AG09309 (cell line): ENCODE measurements at places on chromosomes 6 and 20.

DNA sequence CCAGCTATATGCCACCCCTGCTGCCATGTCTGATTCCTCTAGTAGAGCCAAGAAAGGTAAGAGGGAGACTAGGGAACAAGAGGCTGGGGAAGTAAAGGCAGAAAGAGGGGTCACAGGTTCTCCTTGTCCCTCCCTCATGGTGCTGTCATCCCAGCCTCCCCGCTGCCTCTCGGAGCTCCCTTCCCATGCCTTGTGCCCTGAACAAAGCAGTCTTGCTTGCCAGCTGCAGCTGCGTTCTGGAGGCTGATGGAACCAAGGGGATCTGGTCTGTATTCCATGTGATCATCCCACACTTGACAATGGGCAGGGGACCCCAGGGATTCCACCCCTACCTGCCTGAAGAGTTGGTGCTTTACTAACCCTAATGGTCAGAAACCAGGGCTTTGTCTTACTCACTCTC is 61.4 kb downstream of the DAAM2 start:
- no peak for DNase-seq

DNA sequence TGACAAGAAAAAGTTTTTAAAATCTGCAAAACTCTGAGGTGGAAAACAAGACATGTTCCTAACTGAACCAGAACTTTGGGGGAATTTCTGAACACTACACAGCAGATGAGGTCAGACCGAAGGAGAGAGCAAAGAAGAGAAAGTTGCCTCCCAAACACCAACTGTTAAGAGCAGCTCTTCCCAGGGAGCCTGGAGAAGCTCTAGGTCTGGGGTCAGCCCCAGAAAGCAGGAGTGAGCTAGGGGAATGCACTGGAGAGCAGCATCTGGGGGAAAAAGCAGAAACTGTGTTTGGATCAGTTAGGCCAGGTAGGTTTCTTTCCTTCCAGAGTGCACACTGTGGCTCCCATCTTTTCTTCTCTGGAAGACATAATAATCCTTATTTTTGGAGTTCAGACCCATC is 41.3 kb downstream of the FKBP5 start:
- DNase-seq = no peak

DNA sequence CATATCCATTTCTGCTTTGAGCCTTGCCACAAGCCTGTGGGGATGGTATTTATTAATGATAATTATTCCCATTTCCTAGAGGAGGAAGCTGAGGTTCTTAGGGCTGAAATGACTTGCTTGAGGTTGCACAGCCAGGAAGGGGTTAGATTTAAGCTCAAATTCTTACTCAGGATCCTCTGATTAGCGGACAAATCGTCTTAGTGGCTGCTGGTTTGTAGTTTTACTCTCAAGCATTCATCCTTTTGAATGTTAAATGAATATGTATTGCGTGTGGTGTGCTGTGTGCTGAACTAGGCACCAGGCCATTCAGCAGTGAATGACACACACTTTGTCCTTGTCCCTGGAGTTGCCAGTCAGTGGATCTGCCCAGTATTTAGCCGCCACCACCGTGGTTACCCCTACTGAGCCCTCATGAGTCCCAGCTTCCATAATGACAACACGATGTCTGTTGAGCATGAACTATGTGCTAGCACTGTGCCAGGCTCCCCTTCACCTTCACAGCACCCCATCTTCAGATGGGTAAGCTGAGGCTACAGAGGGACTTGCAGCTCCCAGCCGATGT is 10.0 kb downstream of the PACSIN1 start:
- DNase-seq = no peak

DNA sequence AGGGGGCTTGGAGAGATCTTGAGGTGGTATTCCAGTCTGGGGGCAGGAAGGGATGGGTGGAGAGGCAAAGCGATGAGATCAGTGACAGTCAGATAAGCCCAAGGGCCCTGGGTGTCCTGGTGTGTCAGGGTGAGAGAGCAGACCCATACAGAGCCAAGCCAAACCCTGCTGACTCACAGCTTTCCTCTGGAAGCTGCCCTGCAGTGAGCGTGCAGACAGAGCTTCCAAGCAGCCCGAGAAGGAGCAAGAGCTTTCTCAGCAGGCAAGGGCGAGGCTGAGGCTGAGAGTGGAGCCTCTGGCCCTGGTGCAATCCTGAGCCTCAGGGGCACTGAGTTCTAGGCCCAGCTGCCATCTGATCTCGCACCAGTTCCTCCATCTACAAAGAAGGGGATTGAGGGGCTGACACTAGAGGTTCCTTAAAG is 91.1 kb upstream of the HIVEP1 start:
- DNase-seq = peak; percentile 82

DNA sequence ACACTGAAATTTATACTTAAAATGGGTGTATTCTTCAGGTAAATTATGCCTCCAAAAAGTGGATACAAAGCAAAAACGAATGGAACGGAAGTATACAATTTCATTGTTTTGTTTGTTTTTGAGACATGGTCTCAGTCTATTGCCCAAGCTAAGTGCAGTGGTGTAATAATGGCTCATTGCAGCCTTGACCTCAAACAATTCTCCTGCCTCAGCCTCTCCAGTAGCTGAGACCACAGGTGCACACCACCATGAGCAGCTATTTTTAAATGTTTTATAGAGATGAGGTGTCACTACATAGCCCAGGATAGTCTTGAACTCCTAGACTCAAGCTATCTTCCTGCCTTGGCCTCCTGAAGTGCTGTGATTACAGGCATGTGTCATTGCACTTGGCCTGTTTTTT is 122.2 kb downstream of the MAN1A1 start:
- DNase-seq = no peak

DNA sequence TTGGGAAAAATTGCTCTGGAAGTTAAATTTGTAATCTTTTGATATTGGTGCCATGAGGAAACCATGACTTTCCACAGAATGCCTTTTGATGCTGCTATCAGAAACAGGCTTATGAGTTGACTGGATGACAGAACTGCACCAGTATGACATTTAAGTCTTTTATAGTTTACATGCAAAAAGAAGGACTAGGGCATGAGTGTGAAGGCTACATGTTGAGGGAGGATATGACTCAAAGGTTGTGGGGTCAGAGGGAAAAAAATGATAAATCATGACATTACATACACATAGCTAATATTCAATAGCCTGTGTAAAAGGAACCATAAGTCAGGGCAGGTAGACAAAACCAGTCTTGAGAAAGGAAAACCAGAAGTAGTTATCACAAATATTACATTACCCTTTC is 182.2 kb downstream of the COL12A1 start:
- no peak for DNase-seq

GRCh38 chr6:158039571-158040050 is 57.9 kb downstream of the SYNJ2 start:
- no peak for DNase-seq

DNA sequence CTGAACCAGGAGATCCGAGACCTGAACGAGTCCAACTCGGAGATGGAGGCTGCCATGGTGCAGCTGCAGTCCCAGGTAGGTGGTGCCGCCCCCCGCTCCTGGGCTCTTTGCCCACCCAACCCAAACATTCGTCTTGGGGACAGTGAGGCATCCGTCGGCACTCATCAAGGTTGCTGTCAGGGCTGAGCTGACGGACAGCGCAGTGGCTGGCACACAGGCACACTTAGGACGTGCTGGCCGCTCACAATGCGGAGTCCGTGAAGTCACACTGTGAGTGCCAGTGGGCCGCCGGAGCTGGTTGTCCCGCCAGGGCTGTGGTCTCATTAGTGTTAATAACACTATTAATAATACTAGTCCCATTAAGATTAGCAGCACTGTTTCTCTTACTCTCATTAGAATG is 18.2 kb upstream of the PCMTD2 start:
- DNase-seq = no peak

DNA sequence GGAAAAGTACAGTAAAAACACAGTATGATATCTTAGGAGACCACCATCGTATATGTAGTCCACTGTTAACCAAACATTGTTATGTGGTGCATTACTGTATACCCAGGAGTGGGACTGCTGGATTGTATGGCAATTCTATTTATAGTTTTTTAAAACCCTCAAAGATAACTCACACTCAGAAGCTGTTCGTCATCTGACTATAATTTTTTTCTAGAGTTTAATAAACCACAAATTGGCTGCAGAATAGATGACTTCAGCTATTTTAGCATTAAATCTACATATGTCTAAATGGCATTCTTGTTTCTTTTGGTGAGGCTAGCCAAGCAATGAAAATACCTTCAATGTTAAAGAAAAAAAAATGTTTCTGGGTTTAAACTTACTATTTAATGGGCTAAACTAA is 134.2 kb upstream of the BMP5 start:
- DNase-seq = no peak

DNA sequence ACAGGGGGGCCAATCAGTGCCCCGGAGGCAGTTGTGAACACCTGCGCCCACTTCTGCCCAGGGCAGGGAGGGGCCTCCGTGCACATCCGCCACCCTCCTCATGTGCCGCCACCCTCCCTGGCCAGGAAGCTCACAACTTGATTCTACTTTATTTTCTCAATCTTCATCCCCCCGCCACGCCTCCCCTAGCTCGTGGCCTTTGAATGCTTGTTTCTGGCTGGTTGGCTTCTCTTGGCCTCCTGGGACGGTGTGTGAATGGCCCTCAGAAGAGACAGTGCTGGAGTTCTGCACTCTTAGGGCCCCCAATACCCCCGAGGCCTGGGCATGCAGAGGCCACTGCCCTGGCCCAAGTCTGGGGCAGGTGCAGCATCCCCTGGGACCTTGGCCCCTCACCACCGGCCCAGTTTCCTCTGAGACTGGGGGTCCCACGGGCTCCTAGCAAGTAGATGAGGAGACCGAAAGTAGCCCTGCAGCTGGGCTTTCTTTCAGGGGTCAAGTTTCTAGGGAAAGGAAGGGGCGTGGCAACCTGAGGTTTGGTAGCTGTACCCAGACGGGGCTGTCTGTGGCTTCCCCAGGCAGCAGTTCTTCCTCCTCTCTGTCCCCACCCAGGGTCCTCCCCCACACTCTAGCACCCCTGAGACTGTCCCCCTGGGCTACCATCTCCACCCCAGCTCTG is 1.3 kb downstream of the RGS19 start:
- no peak for DNase-seq

DNA sequence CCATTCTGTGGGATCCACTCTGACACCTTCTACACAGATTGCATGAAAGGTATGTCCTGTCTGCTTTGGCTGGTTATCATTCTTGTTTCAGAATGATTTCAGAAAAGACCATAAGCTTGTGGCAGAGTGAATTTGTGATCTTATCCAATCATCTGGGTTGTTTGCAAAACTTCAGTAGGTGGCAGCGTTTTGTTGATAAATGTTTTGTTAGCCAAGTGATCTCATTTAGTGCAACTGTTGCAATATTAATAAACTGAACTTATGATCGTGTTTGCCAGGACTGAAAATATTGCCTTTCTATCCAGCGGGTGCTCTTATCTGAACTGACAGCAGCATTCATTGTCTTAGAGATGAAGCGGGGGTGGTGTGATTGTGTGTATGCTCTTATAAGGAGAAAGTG is 613.2 kb upstream of the NOX3 start:
- no peak for DNase-seq

DNA sequence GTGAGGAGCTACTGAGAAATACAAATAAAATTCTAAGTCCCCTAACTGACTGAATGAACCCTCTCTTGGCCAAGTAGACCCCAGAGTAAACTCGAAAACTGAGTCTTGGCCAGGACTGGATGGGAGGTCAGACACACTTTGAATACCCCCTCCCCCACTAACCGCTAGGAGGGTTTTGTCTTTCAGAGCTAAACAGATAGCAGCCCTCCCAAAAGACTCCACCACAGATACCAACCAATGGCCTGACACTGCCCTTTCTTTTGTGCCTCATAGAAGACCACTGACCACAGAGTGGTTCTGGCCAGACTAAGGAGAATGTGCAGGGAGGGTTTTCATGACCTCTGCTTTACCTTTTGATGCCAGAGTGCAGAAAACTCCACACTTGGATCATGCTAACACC is 42.1 kb downstream of the SPACA1 start:
- no peak for DNase-seq

DNA sequence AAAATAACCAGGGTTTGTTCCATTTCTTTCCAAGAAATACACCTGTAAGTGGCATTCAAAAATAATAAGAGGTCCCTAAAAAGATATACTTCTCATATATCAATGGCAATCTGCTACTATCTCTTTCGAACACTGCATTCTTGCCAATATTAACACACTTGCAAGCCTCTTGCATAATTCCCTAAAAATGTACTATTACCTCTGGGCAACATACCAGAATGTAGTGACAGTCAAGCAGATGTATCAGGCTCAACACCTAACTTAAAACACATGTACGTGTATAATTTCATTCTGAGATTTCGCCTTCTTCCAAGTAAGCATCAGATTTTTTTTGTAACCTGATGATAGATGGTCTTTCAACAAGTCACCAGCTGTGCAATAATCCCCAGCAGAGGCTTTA is 3.4 kb downstream of the CBLN4 start:
- no peak for DNase-seq

GRCh38 chr6:167120583-167120903 is 2.4 kb upstream of the CCR6 start:
- no peak for DNase-seq

GRCh38 chr20:51955756-51956155 is 153.4 kb upstream of the SALL4 start:
- DNase-seq = no peak

- DNase-seq = peak; percentile 21
Measured at GRCh38 chr20:561437-562231, 18.0 kb upstream of the CSNK2A1 start.

GRCh38 chr6:43115365-43115764 is 39.3 kb downstream of the PTK7 start:
- no peak for DNase-seq

GRCh38 chr6:150420926-150421325 is 52.1 kb downstream of the IYD start:
- DNase-seq = no peak

DNA sequence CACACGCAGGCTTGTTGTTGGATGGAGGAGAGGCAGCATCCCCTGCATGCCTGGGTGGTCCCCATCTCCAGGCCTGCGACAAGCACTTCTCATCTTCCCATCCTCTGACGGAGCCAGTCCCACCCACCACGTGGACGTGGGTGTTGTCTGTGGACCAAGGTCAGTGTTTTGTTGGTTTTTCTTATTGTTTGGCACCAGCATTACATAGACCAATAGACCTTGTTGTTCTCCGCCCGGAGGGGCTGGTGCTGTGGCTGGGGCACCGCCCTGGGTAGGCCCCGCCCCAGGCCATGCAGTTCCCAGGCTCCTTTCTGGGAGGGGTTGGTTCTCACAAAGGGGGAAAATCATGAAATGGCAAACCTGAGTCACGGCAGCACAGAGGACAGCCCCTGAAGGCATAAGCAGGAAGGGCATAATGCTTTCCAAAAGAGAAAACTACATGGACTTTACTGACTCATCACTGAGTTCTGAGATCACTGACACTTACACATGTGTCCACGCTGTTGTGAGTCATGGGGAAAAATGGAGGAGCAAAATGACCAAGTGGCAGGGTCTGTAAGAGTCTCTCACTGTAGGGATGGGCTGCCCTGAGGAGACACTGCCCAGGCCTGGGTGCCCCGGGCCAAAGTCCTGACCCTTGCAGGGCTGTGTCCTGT is 90.8 kb downstream of the THBS2 start:
- peak; percentile 99 for DNase-seq
